ENCODE measurements at places on chromosomes 4 and X. TPM values are rescaled to one million over a fixed set of nuclear protein-coding genes. Genes with fewer than 3 reads are reported as not detected.

The CYBB gene
- 15.5 TPM for total RNA-seq

The ANOS1 gene
- total RNA-seq = 0.05 TPM

The NPY2R gene
- total RNA-seq = not detected

The MAGEB1 gene
- not detected for total RNA-seq

The POU3F4 gene
- not detected for total RNA-seq

The EGF gene
- total RNA-seq = 11.8 TPM

The VEGFC gene
- total RNA-seq = 1.8 TPM

The MAGEA9B gene
- not detected for total RNA-seq

The DSPP gene
- not detected for total RNA-seq

The SHROOM4 gene
- 1.6 TPM for total RNA-seq

The PROM1 gene
- not detected for total RNA-seq

The P2RY4 gene
- total RNA-seq = 0.17 TPM

DNA sequence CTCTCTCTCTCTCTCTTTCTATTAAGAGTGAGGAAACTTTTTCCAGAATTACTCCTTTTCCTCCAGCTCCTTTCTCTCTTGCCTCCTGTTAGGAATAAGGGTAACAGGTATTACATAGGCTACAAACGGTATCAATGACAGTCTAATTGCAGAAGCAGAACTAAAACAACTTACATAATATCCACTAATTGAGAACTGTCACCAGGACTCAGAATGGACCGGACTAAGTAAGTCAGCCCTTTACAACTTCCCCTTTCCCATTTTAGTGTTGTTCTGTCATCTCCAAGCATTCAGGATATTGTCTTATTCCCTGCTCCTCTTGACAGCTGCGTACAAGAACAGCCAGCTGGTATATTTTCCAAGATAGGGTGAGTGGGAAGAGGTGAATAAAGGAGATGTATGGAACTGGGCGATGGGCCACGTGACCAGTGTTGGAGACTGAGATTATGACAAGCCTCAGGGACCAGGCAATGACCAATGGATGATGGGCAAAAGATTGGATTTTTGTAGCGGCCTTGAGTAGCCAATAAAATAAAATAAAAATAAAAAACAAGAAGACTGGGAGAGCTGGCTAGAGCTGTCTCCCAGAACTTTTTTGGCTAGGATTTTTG lies 2.3 kb upstream of the FNIP2 start:
- no peak for DNase-seq

GRCh38 chr4:3791910-3792542 lies 25.8 kb downstream of the ADRA2C start:
- DNase-seq = no peak

DNA sequence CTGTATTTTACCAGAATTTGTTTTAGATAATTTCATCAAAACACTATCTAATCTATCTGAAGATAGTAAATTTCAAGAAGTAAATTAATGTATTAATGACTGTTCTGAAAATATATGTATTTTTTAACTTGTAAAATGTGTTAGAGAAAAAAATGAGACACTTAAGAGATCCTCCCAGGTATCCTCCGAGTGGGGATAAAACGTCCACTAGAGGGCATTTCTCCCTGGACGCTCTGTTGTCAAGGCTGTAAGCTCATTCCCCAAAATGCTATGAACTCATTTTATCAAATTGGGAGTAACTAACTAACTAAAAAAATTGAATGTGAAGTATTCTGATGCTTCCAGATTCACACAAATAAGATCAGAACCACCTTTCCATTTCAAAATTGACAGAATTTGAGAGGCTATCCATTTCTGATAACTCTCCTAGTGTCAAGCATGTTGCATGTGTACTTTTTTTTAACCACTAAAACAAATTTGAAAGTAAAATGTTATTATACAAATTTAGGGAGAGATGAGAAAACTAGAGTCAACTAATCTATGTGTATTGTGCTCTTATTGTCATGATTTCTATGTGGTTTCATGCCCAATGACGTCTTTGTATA lies 337.3 kb upstream of the HS3ST1 start:
- DNase-seq = no peak

DNA sequence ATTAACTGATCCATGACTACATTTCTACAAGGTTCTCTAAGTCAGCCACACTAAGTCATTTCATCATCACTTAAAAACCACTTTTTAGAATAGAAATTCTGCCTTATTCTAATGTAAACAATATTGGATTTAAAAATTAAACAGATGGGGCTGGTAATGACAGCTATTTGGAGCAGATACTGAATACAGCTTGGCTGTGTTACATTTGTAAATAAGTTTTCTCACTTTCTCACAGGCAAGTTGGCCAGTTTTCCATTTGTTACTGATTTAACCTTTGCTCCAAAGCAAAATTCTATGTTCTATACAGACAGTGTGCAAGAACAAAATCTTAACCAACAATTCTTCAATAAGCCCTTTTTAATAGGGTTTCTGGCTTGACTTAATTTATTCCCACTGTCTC lies 370.7 kb downstream of the GRIA2 start:
- no peak for DNase-seq

DNA sequence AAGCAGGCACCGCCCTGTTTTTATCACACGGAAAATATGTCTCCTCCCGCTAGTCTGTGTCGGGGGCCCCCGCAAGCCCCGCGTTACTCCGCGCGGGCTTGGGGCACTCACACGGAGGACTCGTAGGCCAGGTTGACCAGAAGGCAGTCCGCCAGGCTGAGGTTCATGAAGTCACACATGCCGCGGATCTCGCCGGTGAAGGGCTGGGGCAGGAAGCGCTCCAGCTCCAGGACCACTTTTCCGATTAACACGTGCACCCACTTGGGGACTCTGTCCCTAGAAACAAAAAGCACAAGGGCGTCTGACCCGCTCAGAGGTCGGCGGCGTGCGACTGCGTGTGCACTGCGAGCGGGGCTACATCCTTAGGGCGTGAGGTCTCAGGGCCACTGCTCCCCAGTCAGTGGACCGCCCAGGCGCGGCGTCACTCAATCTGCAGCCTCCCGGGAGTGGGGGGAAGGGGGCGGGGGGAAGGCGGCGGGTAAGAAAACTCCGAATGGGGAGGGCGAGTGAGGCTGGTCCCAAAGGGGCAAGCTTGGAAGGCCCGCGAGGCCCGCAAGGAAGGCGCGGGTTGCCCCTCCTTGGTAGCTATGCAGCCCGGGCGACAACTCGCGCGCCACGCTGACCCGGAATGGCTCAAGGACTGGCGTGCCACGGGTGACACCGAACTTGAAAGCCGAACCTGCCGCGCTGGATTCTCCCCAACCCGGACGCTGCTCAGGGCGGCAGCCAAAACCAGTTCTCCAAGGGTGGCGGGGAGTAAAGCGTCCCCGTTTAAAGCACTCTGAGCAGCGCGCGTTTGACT lies 722 bp downstream of the NAAA start:
- peak; percentile 69 for DNase-seq

DNA sequence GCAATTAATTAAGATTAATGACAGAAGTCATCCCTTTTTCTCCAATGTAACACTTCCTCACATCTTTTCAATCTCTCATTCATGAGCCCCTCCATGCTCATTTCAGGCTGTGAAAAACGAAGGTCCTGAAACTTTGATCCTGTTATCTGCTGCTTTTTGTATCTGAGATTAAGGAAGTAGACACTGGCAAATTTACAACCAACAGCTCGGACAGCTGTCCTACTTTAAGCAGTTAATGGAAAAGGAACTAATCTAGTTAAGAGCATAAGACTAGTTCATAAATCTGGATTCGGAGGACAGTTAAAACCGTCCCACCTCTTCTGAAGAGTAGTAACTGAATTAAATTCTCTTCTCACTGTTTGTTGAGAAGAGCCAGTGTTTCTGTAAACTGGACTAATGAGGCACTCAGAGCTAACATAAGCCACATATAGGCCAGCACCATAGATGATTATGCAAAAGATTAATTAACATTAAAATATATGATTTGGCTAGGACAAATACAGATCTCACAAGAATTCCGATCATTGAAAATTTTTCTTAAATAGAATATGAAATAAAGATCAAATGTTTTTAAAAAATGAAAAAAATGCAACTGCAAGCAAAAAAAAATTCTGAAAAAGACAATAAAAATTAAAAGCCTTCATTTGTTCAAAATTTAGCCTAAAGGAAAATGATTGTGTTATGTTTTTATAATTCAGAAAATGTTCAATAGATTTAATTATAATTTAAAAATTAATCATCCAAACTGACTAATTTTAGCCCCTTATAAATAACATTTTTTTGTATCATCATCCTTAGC lies 114.4 kb downstream of the ANTXR2 start:
- DNase-seq = no peak

GRCh38 chr4:53019485-53020382 lies 157.6 kb downstream of the RASL11B start:
- no peak for DNase-seq

DNA sequence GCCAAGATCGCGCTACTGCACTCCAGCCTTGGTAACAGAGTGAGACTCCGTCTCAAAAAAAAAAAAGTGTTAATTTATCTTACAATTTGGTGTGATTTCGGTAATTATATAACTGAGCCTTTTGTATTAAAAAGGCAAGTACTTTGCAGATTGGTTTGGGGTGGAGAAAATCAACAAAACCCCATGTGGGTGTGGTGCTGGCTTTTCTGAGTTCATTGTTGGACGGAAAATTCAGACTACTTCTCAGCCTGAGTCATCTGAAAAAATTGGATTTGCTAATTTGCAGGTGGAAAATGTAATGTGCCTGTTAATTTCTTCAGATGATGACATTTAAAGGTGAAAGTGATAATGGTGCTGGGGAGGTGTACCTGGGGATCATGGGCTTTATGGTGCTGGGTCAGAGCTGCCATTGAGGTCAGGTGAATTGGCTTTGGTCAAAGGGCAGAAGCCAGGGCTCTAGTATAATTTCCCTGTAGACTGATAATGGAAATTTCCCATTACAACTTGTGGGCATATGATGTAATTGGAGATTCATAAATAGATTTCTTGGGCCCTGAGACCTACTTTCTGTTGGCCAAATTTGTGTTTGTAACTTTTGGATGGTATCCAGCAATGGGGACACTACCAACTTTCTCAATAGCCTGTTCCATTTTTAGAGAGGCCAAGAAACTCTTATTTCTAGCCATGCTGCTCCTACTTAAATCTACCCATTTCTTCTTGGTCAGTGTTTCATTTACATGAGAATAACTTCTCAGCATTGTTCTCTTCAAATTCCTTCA lies 74.3 kb upstream of the TEX13D start:
- DNase-seq = no peak

DNA sequence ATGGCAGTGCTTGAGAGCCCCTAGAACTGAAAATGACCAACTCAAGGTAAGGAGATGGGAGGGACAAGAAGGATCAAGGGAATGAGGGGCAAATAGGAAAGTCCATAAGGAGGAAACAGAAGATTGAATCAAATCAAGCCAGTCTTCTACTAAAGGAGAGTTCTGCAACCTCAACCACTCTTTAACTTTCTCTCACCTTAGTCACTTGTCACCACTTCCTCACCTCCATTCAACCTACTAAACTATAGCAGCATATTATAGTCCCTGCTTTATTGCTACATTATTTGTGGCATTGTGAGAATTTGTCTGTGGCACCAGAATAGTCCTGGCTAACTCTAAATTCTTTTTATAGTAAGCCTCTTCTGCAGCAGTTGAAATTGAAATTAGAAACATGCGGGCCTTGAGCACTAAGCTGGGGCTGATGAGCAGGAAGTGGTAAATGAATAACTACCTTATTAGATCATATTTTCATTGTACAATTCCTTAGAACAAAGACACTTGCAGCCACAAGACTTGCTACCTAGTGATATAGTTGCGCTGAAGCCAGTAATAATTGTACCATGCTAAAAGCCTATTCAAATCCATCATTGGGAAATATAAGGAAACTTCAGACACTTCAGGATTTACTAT lies 336.9 kb downstream of the ZNF674 start:
- DNase-seq = no peak

- DNase-seq = no peak
These were observed 126.6 kb downstream of the NPNT start for GRCh38 chr4:106021737-106022410.

DNA sequence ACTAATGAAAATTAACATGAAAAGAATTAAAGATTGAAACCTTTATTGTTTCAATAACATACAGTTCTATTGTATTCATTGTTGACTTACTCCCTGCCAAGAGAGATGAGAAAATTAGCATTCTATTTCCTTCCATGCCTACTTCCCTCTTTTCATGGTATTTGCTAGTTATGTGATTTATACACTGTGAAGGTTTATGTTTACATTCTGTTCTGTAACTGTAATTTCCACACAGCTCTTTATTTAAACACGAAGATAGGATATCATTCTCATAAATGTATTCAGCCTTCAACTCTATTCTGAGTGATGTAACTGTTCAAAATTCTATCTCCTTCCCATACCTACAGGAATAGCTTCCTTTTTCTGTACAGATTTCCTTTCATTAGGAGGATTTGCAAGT lies 6.6 kb downstream of the CCDC110 start:
- DNase-seq = no peak

GRCh38 chrX:46683048-46683447 lies 75.9 kb downstream of the SLC9A7 start:
- DNase-seq = no peak

DNA sequence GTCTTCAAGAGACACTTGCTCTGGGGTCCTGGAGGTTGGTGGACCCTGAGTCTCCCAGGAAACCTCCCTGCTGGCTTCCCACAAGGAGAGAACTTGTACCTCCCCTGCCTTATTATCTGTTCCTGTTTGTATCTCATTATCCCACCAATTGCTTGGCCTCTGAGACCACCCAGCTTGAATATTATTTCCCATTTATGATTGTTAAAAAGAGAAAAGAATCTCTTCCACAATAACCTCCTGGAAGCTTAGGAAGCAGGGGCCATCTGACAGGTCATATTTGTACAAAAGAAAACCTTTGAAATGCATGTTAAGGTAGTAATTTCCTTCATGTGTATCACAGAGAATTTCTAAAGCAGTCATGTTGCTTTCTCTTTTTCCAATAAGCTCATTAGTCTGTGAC lies 239.5 kb downstream of the FBXW7 start:
- DNase-seq = no peak

DNA sequence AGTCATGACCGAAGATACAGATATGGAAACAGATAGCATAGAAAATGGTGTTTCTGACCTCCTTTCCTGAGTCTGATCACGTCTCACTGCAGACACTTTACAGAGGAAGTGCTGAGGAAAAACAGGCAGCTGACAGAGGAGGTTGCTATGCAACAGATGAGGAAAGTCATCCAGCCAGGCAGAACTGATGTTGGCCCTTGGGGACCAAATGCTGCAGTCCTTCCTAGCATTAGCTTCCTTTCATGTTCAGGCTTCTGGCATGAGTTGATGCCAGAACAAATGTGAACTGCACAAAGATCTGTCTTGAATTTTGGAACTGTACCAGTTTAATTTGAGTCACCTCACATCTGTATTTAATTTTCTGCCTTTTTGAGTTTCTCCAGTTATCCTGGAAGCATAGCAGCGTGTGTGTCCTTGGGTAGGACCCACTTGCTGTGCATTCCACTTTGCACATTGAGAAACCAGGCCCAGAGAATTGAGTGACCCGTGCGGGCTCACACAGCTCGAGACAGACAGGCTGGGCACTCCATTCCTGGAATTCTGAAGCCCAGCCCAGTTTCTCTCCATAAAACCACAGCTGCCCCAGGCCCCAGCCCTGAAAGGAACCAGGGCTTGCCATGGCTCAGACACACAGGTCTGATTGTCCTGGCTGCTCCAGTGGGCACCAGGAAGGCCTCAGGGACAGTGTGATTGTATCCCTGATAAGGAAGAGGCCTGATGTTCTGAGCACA lies 1.4 kb upstream of the MAGED1 start:
- no peak for DNase-seq
